ENCODE measurements at places on chromosomes 7 and 10.
A peak's percentile ranks its signal among the peaks of the same experiment; 100 is the strongest.

DNA sequence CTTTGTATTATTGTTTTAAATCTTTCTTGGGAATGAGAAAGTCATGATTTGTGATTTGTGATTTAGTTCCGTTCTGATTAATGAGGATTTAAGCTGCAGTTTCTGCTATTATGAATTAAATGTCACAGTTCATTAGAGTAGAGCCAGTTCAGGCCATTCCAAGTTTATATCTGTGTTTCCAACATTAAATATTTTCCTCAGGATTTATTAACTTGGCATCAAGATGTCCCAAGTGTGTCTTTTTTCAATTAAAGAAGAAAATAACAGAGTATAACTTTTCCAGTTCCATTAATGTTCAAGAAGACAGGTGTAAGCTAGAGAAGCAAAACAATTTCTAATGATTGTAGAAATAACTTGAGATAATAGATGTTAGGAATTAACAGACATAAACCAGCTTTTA is 1183.2 kb upstream of the CELF2 start:
- DNase-seq = no peak

GRCh38 chr7:106180721-106181120 is 68.6 kb upstream of the SYPL1 start:
- DNase-seq = no peak

- DNase-seq = peak; percentile 4
Measured at GRCh38 chr7:138089080-138089901, 13.0 kb downstream of the AKR1D1 start.

- DNase-seq = no peak
Measured at GRCh38 chr7:158249692-158250091, 337.9 kb downstream of the PTPRN2 start.

- DNase-seq = no peak
Measured at GRCh38 chr7:67858931-67859330, 862.3 kb downstream of the TYW1 start.

GRCh38 chr7:140206616-140207389 is 30.0 kb upstream of the KDM7A start:
- no peak for DNase-seq

- no peak for DNase-seq
Measured at GRCh38 chr10:31071232-31072005, 39.8 kb upstream of the ZNF438 start.

DNA sequence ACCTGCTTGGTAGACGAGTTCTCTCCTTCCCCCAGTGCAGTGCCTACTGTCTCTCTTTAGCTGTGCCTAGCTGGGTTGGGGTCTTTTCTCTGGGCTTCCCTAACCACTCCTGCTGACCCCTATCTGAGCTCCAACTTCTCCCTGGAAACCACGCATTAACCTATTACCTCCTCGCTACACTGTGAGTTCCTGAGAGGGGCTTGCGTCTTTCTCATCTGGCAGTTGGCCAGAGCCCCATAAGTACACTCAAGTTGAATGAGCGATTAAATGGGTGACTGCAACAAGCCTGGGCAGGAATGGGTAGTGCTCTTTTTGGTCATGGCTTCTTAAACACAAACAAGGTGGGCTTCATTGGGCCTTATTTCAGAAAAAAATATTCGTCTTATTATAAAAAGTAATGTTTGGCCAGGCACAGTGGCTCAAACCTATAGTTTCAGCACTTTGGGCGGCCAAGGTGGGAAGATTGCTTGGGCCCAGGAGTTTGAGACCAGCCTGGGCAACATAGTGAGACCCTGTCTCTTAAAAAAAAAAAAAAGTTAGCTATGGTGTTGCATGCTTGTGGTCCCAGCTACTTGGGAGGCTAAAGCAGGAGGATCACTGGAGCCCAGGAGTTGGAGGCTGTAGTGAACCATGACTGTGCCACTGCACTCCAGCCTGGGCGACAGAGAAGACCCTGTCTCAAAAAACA is 41.4 kb downstream of the SYPL1 start:
- no peak for DNase-seq

GRCh38 chr7:36777062-36777461 is 52.8 kb upstream of the AOAH start:
- no peak for DNase-seq

DNA sequence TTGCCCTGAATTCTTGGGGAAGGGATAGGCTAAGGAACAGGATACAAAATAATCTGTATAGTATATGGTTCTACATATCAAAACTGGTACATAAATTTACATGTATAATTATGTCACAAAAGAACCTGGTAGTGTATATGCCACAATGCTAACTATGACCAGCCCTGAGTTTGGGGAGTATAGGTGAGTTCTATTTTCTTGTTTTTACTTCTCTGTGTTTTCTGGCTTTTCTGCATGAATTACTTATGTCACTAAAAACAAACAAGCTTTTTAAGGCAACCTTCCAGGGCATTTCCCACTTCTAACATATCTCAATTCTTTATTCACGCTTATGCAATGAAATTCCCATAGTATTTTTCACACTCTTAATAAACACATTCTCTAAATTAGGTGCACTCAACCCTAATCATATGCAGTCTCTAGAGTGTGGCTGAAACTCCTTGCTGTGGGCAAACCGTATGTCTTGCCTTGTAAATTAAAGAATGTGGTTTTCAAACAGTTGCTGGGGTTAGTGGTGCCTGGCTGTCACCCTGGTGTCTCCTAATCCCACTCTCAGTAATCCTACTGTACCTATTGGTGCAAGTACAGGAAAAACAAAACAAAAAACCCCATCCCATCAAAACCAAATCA is 14.0 kb upstream of the INSIG1 start:
- no peak for DNase-seq

- no peak for DNase-seq
Measured at GRCh38 chr7:94525923-94526322, 16.3 kb downstream of the CASD1 start.

DNA sequence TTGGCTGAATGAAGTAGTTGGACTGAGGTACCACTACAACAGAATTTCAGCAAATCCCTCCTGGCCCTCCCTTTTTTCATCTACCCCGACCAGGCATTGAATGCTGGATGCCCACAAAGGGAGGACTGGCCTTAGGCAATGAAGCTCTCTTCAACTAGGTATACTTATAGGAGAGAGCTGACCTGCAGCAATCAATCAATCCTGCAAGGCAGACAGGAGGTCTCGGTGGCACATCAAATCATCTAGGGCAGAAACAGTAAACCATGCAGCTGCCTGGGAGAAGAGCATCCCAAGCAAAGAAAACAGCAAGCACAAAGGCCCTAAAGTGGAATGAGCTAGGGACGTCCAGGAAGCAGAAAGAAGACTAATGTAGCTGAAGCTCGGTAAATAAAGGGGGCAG is 2.4 kb upstream of the ABRAXAS2 start:
- DNase-seq = no peak

DNA sequence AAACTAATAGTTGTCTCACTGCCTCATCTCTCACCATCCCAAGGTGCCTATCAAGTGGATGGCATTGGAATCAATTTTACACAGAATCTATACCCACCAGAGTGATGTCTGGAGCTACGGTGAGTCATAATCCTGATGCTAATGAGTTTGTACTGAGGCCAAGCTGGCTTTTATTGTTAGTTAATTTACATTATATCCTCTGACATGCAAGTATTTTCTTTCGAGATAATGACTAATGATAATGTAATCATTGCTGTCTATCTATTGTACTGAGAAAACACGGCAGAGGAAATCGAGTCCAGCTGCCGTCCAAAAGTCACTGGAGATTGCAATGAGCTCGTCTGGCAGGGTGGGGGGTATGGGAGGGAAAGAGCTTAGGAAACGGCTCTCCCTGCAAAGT is 172.4 kb upstream of the LANCL2 start:
- DNase-seq = peak; percentile 84

- no peak for DNase-seq
Measured at GRCh38 chr7:34392972-34393371, 265.0 kb upstream of the NPSR1 start.

DNA sequence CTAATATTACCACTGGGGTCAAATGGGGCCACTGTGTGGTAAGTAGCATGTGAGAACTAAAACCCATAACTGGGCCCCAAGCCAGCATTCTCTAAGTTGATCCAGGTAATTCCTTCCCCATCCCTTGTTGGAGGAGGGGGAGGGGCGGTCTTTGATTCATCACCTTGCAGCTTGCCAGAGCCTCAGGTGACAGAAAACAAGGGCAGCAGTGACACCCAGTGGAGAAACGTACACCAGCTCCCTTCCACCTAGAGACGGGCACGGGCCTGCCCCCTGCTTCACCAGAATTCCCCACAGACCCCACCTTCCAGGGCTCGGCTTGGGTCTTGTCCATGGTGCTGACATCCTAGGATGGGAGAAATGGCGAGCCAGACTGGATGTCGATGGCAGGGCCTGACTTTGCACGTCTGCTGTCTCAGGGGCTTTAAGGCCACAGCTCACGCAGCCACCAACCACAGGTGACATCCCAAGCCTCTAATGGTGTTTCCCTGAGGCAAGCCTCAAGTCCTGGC is 102.0 kb downstream of the STRA8 start:
- peak; percentile 38 for DNase-seq

- no peak for DNase-seq
Measured at GRCh38 chr10:14374745-14375445, 44.2 kb upstream of the FRMD4A start.

Measured in kidney capillary endothelial cell (primary cell).